ENCODE measurements at places on chromosomes 3 and 15.

GRCh38 chr15:58931987-58932588 lies 1.4 kb downstream of the SLTM start:
- no peak for DNase-seq

DNA sequence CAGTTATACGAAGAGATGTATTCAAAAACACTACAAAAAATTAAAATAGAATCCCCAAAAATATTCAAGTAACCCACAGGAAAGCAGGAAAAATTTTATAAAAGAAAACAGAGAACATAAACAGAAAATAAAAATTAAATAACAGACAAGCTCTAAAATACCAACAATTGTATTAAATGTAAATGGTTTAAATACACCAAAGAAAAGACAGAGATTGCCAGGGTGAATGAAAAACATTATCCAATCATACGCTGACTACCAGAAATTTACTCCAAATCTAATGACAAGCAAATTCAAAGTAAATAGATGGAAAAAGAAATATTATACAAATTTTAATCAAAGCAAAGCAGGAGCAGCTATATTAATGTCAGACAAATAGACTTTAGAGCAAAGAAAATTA lies 103.6 kb downstream of the BOC start:
- no peak for DNase-seq

DNA sequence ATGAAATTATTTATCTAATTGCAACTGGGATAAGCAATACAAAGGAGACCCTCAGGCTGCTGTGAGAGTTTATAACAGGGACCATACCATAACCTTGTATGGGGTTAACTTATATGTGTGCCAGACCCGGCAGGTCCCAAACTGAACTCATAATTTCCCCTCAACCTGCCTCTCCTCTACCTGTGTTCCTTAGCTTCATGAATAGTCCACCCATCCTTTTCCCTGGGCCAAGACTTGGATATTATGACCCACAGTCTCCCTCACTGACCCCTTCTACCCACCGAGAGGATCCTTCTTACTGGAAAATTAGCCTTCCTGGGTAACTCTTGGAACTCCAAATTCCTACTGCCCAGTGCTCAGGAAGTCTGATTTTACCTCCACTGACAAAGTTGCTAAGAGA lies 3.4 kb upstream of the TSPAN3 start:
- DNase-seq: no peak

- peak; percentile 69 for DNase-seq
Measured at GRCh38 chr15:80404057-80404760, at the start of gene ARNT2. Gene ARNT2, plus strand, starts transcription at chr15:80404382. Its CDS starts 134 bp downstream, at chr15:80404516.

- DNase-seq: no peak
Measured at GRCh38 chr3:141539431-141540187, 52.8 kb downstream of the RASA2 start.

GRCh38 chr3:34394978-34395748 lies 596.7 kb downstream of the PDCD6IP start:
- no peak for DNase-seq

DNA sequence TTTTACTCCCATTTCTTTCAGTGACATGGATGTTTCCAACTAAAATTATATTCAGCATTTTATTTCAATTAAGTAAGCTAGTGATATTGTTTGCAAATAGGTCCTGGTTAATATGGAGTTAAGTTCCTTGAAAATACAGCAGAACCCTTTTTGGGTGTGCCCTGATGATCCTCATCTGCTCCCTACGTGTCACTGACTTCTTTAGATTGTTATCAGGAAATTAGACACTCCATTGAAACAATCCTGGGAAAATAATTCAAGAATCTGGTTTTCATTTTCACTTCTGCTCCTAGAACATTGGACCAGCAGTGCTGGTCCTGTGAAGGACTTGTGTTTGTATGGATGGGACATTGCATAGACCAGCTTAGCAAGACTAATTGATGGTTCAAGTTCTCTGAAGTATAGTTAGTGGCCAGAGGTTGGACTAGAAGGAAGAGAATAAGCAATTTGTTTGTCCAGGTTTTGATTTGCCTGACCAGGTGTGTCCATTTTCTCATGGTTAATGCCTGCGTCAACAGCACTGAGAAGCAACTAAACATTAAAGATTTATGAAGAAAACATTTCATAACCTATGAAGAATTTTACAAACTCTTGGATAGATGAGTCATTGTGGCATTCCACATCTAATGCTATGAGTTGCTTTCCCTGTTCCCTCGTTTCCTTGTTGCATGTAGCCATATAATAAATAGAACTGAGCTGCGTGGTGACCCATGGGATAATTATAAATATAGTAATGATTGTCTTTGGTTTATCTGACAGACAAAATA lies 95.8 kb downstream of the ZPLD1 start:
- DNase-seq: no peak

DNA sequence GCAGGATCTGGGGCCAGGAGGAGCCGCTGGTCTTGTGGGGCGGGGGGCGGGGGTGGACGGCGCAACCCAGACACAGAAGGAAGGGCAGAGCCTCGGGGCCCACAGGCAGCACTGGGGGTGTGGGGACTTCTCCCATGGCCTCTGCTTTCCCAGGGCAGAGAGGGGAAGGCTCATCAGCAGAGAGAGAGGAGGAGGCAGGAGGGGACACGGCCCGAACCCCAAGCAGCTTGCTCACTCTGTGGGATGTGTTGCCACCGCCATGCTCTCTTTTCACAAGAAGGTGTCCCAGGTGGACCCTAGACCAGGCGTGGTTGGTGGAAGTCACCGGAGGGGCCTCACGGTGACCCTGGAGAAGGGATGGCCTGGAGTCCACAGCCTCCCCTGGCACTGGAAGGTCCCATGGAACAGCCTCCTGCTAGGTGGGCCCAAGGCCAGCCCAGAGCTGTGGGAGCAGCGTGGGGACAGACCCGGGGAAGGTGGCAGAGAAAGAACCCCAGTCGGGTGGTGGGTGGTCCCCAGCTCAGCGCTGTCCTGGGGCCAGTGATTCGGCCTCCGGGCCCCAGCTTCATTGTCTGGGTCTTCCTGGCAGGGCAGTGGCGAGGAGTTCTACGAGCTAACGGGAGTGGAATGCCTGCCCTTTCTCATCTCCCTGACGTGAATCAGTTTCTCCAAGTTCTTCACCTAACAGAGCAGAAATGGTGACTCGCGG lies 46.8 kb upstream of the PCSK6 start:
- DNase-seq: no peak

DNA sequence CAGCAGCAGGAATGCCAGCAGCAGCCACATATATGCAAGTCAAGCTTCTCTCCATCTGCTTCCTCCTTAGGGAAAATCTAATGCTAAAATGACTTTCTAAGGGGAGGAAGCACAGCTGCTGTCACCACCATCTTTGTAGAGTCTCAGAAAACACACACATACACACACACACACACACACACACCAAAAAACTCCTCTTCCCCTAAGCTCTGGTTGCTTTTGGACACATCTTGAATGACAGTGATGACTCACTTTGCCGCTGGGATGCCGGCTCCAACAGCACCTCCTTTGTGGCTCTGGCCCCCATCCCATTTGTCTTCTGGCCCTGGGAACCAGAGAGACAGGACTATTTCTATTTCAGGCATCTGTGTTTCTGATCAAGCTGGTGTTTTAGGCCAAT lies 124.8 kb upstream of the GOLIM4 start:
- DNase-seq: no peak

DNA sequence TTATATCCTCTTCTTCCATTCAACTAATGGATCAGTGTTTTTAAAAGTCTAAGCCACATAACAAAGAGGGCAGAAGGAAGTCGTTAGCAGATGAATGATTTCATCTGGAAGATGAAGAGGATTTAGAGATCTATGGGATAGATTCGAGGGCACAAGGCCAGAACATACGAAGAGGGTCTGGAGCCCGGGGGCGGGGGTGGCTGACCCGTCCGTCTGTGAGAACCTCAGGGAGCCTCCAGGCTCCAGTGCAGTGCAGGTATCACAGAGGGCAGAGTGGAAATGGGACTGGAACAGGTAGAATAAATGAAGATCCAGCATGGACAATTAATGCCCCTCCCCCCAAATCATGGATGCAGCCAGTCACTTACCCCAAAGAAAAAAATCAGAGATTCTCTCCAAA lies 1.5 kb upstream of the GOLGA8B start:
- no peak for DNase-seq

- DNase-seq: no peak
Measured at GRCh38 chr3:109228391-109229080, 87.8 kb downstream of the DPPA2 start.

GRCh38 chr3:100029052-100029451 lies 85.2 kb downstream of the FILIP1L start:
- DNase-seq: no peak

DNA sequence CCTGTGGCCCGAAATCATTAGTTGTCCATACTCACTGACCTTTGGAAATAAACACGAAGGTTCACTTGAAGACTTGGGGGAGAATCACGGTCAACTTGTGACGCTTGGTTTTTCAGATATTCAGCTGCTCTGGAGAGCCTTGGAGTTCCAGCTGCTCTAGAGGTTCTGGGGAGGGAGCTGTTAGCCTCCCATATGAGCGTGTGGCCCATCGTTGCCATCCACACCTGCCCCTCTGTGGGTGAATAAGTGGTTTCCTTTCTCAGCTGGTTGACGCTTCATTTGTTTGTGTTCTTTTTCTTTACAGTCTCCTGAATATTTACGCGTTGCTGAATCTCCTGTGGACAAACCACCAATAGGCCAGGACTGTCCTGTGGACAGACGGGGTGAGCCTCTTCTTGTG lies 35.6 kb downstream of the APBA2 start:
- DNase-seq: no peak

- peak; percentile 88 for DNase-seq
Measured at GRCh38 chr15:88663141-88663621, 24.4 kb downstream of the ISG20 start.

GRCh38 chr15:93420050-93420452 lies 331.0 kb upstream of the RGMA start:
- DNase-seq: no peak

All from tibial artery (tissue), 4 donors.